Neural progenitor cell (in vitro differentiated cells): ENCODE measurements at places on chromosomes 6 and 20. TPM values are rescaled to one million over a fixed set of nuclear protein-coding genes. Genes with fewer than 3 reads are reported as not detected.

DNA sequence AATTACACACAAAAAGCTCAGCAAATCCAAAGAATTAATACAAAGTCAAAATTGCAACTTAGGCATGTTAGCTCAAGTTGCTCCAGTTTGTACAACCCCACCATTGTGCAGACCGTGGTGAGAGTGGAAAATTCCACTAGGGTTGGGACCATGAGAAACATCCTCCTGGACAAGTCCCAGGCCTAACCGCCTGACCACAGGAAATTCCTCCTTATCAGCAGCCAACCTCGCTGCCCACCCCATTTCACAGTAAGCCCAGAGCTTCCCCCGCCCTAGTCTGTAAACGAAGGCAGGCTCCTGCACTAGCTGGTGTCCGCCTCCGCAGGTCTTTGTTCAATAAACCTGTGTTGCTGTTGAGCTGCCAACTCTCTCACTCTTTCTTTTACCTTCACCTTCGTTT lies 1023.3 kb downstream of the EYS start:
- DNase-seq: peak; percentile 43

- DNase-seq: no peak
These were observed 57.6 kb downstream of the GCNT2 start for GRCh38 chr6:10578723-10579122.

- no peak for DNase-seq
These were observed 406.0 kb downstream of the GRIK2 start for GRCh38 chr6:101799531-101799930.

GRCh38 chr20:60931696-60932095 lies 320.4 kb upstream of the CDH4 start:
- DNase-seq: no peak

DNA sequence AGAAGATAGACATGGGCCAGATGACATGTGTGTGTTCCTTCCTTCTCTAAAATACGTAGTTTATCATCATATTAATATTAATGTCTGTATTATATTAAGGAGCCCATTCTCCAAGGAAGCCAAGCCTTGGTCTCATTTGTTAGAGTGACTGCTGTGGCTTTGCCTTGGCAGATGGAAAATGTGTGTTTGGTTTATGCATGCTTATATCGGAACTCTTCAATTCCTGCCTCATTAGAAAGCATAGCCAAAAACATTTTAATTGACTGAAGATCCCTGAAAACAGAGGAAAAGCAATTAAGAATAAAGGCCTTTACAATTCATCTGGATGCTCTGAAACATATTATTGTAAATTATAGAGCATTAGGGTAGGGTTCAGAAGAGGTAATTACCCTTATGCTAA lies 106.4 kb downstream of the COL9A1 start:
- DNase-seq: no peak

DNA sequence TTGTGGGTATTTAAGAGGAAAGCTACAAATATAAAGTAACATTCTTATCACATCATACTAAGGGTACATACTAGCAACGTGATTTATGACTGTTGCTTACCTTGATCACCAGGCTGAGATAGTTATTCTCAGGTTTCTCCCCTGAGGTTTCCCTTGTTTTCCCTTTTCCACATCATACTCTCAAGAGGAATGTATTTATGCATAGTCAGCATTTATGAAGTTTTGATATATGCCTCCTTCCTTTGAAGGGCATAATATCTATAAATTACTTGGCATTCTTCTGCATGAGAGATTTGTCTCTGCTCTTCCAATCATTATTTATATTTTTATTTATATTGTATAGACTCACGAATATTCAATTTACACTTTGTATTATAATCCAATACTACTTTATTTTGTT lies 726.7 kb upstream of the ADGRB3 start:
- DNase-seq: no peak

GRCh38 chr20:59661621-59662020 lies 57.3 kb downstream of the PHACTR3 start:
- DNase-seq: no peak

DNA sequence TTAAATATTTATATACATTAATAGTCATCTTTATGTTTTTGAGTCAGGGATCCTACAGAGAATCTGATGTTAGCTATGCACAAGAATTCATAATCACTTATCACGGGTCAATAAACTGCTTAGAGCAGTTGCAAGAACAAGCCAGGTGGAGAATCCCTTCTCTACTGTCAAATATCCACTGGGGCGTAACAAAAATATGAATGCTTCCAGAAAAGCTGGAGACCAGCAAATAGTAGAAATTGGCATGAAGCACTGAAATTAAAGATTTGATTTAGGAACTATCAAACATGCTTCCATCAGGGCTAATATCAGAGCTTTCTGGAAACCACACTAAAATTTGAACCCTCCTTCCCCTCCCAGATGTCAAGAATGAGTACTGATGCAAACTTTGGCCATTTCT lies 37.3 kb downstream of the ADGRG6 start:
- DNase-seq: no peak

DNA sequence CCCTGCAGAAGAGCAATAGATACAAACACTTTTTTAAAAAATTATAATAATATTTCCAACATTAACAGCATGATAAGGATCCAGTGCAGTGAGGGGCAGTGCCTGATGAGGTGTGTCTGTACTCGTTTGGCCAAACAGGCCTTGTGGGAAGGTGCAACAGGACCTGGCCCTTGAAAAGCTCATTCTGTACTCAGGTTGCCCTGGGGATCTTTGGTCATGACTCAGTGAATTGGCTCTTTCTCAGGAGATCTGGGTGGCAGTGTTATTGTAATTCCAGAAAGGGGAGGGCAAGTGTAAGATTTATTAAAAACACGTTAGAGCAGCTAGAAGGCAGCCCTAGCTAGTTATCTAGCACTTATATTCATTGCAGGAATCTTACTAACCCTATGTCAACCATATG lies 2.9 kb upstream of the SPINT3 start:
- DNase-seq: no peak

DNA sequence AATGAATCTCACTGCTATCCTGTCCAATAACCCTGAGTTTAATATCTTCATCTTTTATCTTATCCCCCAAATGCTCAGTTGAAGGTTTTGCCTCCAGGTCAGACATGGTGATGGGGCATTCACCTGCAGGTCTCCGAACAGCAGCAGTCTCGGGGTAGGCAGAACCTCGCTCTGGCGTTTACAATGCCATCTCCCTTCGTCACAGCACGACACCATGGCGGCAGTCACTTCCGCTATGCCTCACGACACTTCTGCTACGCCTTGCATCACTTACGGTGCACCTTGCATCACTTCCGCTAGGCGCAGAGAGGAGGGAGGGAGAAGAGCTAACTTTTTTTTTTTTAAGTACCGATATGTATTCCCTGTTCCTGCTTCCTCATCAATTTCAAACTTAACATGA lies 194.9 kb downstream of the BCAS1 start:
- no peak for DNase-seq

GRCh38 chr20:54083459-54083858 lies 13.1 kb upstream of the BCAS1 start:
- no peak for DNase-seq

The CCDC167 gene
- 30.4 and 56.5 TPM in 2 replicates for total RNA-seq

The PGC gene
- not detected in 2 replicates for total RNA-seq

The GSTA2 gene
- total RNA-seq: not detected in 2 replicates

The NMBR gene
- total RNA-seq: 0.09 TPM in 1 of 2 replicates, not detected in the other

The DAAM2 gene
- total RNA-seq: 2.1 and 3.2 TPM in 2 replicates
